Tibial nerve (tissue), 4 donors: ENCODE measurements at places on chromosomes 1 and 21. TPM values are rescaled to one million over a fixed set of nuclear protein-coding genes. Genes with fewer than 3 reads are reported as not detected.

- H3K4me1 ChIP-seq, result peaks cover 13% of the 10 kb centered on the region
- DNase-seq, result no peak
- no peaks in the 10 kb centered on the region for H3K36me3 ChIP-seq
These were observed 17.4 kb upstream of the PLEKHA6 start for GRCh38 chr1:204376919-204377799.

DNA sequence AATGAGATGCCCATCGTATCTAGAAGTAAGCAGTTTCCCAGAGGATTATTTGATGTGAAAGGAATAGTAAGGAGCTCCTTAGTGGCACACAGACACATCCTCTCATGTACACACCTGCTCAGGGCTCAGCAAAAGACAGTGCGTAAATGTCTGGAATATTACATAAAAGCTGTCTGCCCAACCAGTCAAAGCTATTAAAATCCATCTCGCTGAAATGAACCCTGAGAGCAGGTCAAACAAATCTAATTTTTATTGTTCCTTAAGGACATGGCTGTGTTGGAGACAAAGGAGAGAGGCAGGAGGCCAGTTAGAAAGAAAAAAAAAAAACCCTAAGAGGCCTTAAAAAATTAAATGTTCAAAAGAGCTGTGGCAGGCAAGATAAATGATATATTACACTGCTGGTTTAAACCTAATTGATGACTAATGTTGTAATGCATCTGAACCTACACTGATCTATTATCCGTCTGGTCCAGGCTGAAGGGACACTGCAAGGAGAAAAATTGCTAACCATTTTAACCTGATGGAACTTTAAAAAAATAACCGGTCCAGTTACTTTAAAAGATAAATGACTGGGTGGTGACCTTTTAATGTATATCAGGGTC, 58.5 kb upstream of the FGGY start:
- H3K4me1 ChIP-seq, result no peaks in the 10 kb centered on the region
- H3K4me3 ChIP-seq, result no peak overlapping the region
- H3K36me3 ChIP-seq, result no peaks in the 10 kb centered on the region
- H3K27me3 ChIP-seq, result no peaks in the 10 kb centered on the region
- H3K27ac ChIP-seq, result no peak overlapping the region
- no peak for DNase-seq

- DNase-seq, result no peak
- H3K27ac ChIP-seq, result no peak overlapping the region
- H3K27me3 ChIP-seq, result no peaks in the 10 kb centered on the region
- no peak overlapping the region for H3K4me3 ChIP-seq
- no peaks in the 10 kb centered on the region for H3K36me3 ChIP-seq
- no peaks in the 10 kb centered on the region for H3K4me1 ChIP-seq
These were observed 13.3 kb downstream of the PLPPR5 start for GRCh38 chr1:98991127-98992012.

GRCh38 chr1:48469616-48470480, 2.2 kb downstream of the SPATA6 start:
- H3K36me3 ChIP-seq, result no peaks in the 10 kb centered on the region
- peak overlapping the region; percentile 64 for H3K4me3 ChIP-seq
- H3K27me3 ChIP-seq, result no peaks in the 10 kb centered on the region
- peak overlapping the region; percentile 86 for H3K27ac ChIP-seq
- peak; percentile 61 for DNase-seq

GRCh38 chr1:36621531-36621930, 138.8 kb upstream of the CSF3R start:
- H3K36me3 ChIP-seq, result no peaks in the 10 kb centered on the region
- DNase-seq, result no peak
- no peak overlapping the region for H3K27ac ChIP-seq
- no peaks in the 10 kb centered on the region for H3K27me3 ChIP-seq
- no peaks in the 10 kb centered on the region for H3K4me1 ChIP-seq
- H3K4me3 ChIP-seq, result no peak overlapping the region

- DNase-seq, result no peak
- peak overlapping the region; percentile 3 for H3K27ac ChIP-seq
- peaks cover 23% of the 10 kb centered on the region for H3K4me1 ChIP-seq
- H3K4me3 ChIP-seq, result no peak overlapping the region
- H3K27me3 ChIP-seq, result no peaks in the 10 kb centered on the region
These were observed 6.9 kb downstream of the THRAP3 start for GRCh38 chr1:36231191-36231590.

- H3K27ac ChIP-seq, result peak overlapping the region; percentile 84
- DNase-seq, result no peak
- H3K4me3 ChIP-seq, result no peak overlapping the region
- no peaks in the 10 kb centered on the region for H3K4me1 ChIP-seq
- no peaks in the 10 kb centered on the region for H3K36me3 ChIP-seq
These were observed 35.3 kb upstream of the POFUT2 start for GRCh38 chr21:45322960-45323461.

- no peaks in the 10 kb centered on the region for H3K27me3 ChIP-seq
- H3K4me3 ChIP-seq, result no peak overlapping the region
- H3K4me1 ChIP-seq, result no peaks in the 10 kb centered on the region
- H3K27ac ChIP-seq, result no peak overlapping the region
- H3K36me3 ChIP-seq, result peaks cover 54% of the 10 kb centered on the region
These were observed 29.6 kb downstream of the KIAA0040 start for GRCh38 chr1:175162955-175163354.

GRCh38 chr1:184509105-184509504, 122.3 kb downstream of the C1orf21 start:
- H3K4me1 ChIP-seq, result no peaks in the 10 kb centered on the region
- DNase-seq, result no peak
- no peaks in the 10 kb centered on the region for H3K36me3 ChIP-seq
- H3K4me3 ChIP-seq, result no peak overlapping the region
- no peaks in the 10 kb centered on the region for H3K27me3 ChIP-seq

GRCh38 chr1:65222340-65222940, 74.4 kb downstream of the AK4 start:
- no peak for DNase-seq
- H3K27me3 ChIP-seq, result no peaks in the 10 kb centered on the region
- H3K36me3 ChIP-seq, result no peaks in the 10 kb centered on the region
- H3K4me3 ChIP-seq, result no peak overlapping the region

DNA sequence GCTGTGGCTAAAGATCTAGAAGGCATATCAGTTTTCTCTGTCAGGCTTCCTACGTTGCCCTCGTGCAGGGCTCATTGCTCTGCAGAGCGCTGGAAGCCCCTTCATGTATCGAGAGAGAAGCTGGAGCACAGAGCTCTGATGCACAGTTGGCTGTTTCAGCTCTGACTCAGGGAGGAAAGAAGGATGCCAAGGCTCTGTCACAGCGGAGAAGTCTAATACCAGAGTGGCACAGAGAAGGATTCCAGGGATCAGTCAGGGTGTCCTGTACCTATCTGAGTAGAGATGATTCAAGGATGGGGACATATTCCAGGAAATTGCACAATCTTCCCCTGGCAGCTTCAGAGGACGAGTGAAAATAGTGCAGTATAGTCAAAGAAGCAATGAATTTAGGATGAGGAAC, 179.2 kb upstream of the FMN2 start:
- no peaks in the 10 kb centered on the region for H3K4me1 ChIP-seq
- H3K27me3 ChIP-seq, result no peaks in the 10 kb centered on the region
- H3K4me3 ChIP-seq, result no peak overlapping the region
- DNase-seq, result no peak

GRCh38 chr1:54815086-54815876, 14.2 kb upstream of the TTC22 start:
- H3K27me3 ChIP-seq, result no peaks in the 10 kb centered on the region
- DNase-seq, result no peak
- no peaks in the 10 kb centered on the region for H3K4me1 ChIP-seq
- H3K36me3 ChIP-seq, result no peaks in the 10 kb centered on the region

- no peaks in the 10 kb centered on the region for H3K4me1 ChIP-seq
- H3K27ac ChIP-seq, result no peak overlapping the region
- H3K36me3 ChIP-seq, result peaks cover 36% of the 10 kb centered on the region
- no peak for DNase-seq
- no peaks in the 10 kb centered on the region for H3K27me3 ChIP-seq
These were observed 331.9 kb downstream of the DISC1 start for GRCh38 chr1:231958448-231958847.

The PPOX gene
- 26.0 TPM for total RNA-seq

The OR10J4 gene
- not detected for total RNA-seq

The C1QA gene
- total RNA-seq, result 231 TPM

The FALEC gene
- total RNA-seq, result not detected

The SPRR1B gene
- total RNA-seq, result not detected

The NFASC gene
- 69.9 TPM for total RNA-seq
